ENCODE measurements at places on chromosomes 7 and 10.

DNA sequence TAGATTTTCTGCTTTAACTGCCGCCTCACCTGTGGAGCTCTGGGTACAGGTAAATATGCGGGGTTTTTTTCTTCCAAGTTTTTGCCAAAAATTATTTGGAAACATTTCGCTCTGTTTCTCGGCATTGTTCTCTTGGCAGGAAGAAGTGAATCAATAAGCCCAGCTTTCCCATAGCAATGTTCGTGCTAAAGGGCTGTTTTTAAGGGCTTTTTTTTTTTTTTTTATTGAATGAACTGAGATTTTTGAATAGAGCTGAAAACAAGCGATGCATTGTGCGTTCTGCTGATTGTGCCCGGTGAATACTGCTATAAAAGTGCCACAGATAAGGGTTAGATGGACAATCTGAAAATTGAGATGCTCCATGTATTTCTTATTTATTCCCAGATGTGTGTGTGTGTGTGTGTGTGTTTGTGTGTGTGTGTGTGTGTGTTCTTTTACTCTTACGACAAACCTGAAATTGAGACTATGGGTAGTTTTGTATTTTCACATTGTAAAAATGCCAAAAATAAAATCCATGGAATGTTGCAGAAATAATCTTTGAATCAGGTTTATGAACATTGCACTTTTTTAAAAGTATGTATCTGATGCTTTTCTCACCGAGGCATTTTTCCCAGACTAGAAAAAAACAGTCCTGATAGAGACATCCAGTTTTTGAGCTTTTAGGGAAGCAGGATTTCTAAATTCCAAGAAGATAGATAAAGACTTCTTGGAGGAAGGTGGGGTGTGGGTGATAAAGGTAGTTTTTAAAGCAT, 30.5 kb downstream of the KIAA1217 start:
- DNase-seq, result no peak

DNA sequence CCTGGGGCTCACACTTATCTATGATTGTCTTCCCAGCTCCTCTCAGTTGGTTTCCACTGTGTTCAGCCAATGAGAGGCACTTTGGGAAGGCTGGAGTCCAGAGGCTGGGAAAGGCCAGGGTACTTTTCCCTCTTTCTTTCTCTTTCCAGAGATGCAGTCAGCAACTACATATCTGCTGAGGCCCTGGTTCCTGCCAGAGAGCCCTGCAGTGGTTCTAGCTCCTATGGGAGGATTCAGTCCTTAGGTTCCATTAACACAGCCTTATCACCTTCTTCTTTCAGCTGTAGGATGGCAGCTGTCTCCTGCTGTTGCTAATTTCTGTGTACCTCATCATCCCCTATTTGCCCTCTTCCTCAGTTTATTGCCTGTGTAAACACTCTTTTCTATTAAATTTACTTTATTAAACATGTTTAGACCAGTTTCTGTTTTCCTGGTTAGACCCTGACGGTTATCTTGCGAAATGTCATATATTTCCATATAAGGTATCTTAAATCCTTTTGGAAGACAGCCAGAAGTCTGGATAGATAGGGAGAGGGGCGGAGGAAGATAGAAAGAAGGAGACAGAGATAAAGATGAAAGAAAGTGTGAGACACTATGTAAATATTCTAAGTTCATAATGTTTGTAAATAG, 100.3 kb downstream of the HGF start:
- no peak for DNase-seq

DNA sequence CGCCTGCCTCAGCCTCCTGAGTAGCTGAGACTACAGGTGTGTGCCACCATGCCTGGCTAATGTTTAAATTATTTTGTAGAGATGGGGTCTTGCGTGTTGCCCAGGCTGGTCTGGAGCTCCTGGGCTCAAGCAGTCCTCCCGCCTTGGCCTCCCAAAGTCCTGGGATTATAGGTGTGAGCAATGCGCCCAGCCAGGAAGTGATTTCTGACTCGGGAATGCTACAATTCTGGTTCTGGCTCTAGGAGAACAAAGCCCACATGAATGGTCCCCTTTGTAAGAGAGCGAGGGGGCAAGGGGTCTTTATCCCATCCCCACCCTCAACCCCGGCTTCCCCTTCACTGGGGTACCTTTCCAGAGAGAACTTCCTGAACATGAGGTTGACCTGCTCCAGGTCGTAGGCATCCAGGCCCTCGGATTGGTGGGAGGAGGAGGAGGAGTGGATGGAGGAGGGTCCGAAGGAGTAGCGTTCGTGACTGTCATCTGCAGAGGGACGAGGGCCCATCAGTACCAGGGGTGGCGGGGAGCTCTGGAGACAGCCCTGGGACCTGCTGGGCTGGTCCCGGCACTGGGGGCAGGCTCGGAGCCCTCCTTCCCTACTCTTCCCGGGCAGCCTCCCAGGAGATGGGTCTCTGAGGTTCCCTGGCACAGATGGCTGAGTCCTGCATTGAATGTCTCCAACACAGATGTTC, 79.9 kb upstream of the GNA12 start:
- DNase-seq, result no peak

DNA sequence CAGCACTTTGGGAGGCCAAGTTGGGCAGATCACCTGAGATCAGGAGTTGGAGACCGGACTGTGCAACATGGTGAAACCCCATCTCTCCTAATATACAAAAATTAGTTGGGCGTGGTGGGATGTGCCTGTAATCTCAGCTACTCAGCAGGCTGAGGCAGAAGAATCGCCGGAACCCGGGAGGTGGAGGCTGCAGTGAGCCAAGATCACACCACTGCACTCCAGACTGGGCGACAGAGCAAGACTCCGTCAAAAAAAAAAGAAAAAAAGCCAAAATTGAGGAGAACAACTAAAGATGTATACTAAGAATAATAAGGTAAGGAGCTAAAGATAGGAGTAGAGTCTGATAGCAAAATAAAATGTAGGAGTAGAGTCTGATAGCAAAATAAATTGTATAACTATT, 251.0 kb downstream of the KCND2 start:
- no peak for DNase-seq

- no peak for DNase-seq
Measured at GRCh38 chr7:77665161-77665560, 31.1 kb upstream of the RSBN1L start.

- no peak for DNase-seq
Measured at GRCh38 chr7:158555034-158555520, 32.5 kb downstream of the PTPRN2 start.

DNA sequence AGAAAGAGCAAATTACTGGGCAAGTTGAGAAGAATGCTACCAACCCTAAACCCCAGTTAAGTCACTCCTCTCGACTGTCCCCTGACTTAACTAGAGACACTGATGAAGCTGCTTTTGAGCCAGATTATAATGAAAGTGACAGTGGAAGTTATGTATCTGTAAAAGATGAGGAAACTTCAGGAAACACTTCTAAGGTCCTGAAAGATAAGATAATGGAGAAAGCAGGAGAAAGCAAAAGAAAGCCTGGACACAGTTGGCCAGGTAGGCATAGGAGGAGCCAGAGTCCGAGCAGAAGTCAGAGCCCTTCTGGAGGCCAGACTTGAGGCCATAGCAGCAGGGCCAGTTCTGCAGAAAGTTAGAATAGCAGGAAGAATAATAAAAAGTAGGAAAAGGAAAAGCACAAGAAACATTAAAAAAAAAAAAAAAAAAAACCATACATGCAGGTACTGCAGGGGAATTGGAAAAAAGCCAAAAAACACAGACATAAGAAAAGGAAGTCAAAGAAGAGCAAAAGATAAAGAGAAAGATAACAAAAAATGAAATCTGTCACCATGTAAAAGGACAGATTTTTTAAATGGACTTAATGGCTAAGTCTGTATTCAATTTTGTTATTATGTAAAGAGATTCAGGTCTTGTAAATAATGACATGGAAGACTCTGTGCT, 101.0 kb upstream of the KCNMA1 start:
- no peak for DNase-seq

DNA sequence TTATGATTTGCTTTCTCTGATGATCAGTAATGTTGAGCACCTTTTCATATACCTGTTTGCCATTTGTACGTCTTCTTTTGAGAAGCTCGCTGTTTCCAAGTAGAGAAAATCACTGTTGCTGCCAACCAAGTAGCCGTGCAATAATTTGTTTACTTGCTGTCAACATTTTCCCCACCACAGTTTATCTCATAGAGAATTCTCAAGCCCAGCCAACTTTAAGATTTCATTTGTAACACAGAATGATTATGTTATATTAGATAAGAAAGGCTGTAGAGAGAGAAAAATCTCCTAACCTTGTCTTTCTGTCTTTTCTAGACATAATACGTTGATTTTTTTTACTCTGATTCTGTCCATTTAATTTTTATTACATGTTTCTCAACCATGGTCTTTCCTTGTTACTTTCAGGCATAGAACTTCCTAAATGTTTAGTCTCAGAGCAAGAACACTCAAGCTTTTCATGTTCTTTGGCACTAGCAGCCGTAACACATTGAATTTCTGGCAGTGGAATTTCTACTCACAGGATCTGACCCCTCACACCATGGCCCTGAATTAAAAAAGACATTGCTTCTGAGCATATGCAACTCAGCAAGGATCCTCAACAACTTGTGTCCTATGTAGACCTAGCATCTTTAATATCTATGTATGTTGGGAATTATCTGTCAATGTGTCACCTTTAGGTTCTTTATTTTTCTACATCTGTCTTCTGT, 23.1 kb downstream of the RPA3 start:
- no peak for DNase-seq

GRCh38 chr7:80794631-80795573, 123.9 kb downstream of the SEMA3C start:
- no peak for DNase-seq

- DNase-seq, result no peak
Measured at GRCh38 chr7:907158-907980, 31.0 kb downstream of the GET4 start.

DNA sequence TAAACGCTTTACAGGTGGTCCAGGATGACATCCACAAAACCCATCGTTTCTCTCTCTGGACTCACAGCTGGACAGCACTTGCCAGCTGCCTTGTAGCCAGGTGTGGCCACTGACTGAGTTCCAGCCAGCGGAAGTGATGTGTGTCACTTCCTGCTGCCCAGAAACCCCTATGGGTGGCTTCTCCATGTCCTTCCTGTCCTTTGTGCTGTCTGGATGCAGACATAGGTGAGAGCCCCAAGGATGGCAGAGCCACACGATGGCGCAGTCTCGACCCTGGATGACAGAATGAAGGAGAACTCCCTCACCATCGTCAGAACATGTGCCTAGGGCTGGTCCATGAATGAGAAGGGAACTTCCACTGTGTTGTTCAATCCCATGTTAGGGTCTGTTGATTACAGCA, 22.1 kb downstream of the NMT2 start:
- no peak for DNase-seq

DNA sequence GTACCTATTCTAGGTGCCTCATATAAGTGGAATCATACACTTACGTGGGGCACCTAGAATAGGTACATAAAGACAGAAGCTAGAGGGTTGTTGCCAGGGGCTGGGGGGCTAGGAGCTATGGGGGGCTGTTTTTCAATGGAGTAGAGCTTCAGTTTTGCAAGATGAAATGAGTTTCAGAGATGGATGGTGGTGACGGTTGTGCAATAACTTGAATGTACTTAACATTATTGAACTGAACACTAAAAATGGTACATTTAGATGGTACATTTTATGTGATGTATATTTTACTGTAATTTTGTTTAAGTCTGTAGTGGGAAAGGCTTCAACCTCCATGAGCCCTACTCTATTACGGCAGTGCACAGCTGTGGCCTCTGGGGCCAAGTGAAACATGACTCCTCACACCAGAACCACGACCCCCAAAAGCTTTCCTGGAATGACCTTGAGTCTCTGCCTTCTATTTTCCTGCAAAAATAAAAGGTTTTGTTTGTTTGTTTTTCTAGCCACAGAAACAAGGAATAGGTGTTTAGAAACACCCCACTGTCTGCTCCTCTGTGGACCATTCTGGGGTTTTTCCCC, 147.3 kb upstream of the PLXNA4 start:
- DNase-seq, result no peak

DNA sequence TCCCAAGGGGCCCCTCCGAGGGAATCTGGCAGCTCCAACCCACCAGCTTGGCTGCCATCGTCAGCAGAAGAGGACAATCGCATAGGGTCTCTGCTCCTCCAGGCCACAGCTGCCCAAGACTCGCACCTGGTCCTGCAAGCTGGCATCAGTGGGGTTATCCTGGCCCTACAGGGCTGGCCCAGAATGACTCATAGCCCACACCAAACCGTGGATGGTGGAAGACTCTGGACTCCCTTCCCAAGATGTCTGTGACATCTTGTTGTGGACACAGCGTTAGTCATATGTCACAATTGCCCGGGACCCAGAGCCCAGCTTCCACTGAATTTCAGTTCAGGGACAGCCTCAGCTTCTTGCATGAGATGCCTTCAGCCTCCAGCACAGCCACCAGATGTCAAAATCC, 91.5 kb upstream of the CUX1 start:
- DNase-seq, result no peak

DNA sequence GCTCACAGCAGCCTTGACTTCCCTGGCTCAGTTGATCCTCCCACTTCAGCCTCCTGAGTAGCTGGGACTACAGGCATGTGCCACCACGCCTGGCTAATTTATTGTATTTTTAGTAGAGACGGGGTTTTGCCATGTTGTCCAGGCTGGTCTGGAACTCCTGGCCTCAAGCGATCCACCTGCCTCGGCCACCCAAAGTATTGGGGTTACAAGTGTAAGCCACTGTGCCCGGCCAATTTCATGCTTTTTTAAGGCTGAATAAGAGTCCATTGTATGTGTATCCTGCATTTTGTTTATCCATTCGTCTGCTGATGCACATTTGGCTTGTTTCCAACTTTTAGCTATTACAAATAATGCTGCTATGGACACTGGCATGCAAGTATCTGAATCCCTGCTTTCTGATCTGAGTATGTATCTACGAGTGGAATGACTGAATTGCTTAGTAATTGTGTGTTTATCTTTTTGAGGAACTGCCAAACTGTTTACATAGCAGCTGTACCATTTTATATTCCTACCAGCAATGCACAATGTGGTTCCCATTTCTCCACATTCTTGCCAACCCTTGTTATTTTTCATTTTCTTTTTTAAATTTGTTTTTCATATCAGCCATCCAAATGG, 37.3 kb upstream of the TPST1 start:
- DNase-seq, result no peak

GRCh38 chr10:114626841-114627240, 31.2 kb downstream of the ABLIM1 start:
- DNase-seq, result no peak

DNA sequence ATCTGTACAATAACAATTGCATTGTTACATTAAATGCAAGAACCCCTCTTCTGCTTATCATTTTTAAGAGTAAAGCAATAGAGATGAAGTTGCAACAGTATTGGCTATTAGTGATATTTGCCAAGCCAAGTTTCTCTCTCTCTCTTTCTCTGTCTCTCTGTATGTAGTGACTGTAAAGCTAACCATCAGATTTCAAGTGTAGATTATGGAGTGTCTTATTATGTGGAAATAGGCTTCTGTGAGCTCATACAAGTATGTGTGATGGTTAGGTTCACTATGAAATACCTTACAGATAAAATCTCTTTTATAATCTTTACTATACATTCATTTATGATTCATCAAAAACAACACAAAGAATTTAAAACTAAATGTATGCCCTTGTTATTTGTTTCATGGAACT, 28.6 kb upstream of the NRP1 start:
- no peak for DNase-seq

- DNase-seq, result no peak
Measured at GRCh38 chr7:116259156-116259870, 49.0 kb downstream of the TES start.

Measured in RPMI8226 (cell line).